ENCODE measurements at places on chromosomes 2 and 18.

GRCh38 chr2:206040525-206040924, 45.4 kb downstream of the INO80D start:
- no peak for DNase-seq

- DNase-seq = no peak
Measured at GRCh38 chr2:2703172-2703571, 372.1 kb upstream of the MYT1L start.

- peak; percentile 64 for DNase-seq
Measured at GRCh38 chr2:86807468-86808275, 17.0 kb upstream of the CD8A start.

DNA sequence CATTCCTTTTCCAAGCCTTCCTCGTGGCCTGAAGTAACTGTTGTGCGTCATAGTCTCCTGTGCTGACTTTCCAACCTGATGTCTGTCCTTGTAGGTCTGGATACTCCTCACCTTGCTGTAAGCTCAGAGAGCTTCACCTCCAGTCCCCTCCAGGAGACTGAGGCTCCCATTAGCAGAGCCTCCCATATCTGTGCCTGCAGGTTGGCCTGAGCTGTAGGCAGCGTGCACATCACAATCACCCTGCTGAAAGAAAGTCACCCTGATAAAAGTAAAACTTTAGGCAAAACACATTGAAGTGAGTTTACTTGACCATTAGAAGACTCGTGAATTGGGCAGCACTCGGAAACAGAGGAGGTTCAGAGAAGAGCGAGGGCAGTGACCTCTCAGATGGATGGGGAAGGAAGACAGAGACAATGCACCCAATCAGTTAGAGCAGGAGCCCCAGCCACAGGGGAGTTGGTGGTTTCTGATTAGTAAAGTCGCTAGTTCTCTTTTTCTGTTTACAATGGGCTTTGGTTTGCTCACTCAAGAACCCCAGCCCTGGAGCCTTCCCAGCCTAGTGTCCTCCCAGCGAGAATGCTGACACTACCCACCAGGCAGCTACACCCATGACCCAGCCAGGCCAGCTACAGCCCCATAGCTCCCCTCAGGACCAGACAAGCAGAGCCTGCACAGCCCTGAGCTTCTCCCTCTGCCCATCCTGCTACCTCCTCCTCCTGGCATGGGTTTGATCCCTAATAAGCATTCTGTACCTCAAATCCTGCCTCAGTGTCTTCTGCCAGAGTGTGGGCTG, 12.1 kb upstream of the TPO start:
- DNase-seq = no peak

DNA sequence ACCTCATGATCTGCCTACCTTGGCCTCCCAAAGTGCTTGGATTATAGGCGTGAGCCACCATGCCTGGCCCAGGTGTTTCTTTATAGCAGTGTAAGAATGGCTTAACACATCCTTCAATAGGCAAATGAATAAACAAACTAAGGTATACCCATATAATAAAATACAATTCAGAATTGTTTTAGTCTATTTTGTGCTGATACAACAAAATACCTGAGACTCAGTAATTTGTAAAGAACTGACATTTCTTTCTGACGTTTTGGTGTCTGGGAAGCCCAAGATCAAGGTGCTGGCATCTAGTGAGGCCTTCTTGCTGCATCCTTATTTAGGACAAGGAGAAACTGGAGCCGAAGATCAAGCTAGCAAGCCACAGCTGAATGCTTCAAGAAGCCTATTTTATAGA, 1372.1 kb upstream of the DDX18 start:
- no peak for DNase-seq
